ENCODE measurements at places on chromosomes 4 and X.
A peak's percentile ranks its signal among the peaks of the same experiment; 100 is the strongest.

GRCh38 chr4:7929118-7929951 lies 10.3 kb downstream of the AFAP1 start:
- no peak for DNase-seq

- DNase-seq = no peak
Observed at GRCh38 chr4:153781717-153782416, 7.0 kb downstream of the SFRP2 start.

- no peak for DNase-seq
Observed at GRCh38 chr4:159547645-159548308, 444.9 kb downstream of the RAPGEF2 start.

GRCh38 chr4:162241857-162242256 lies 78.1 kb upstream of the FSTL5 start:
- DNase-seq = no peak

- no peak for DNase-seq
Observed at GRCh38 chr4:85675076-85676049, 200.4 kb downstream of the ARHGAP24 start.

DNA sequence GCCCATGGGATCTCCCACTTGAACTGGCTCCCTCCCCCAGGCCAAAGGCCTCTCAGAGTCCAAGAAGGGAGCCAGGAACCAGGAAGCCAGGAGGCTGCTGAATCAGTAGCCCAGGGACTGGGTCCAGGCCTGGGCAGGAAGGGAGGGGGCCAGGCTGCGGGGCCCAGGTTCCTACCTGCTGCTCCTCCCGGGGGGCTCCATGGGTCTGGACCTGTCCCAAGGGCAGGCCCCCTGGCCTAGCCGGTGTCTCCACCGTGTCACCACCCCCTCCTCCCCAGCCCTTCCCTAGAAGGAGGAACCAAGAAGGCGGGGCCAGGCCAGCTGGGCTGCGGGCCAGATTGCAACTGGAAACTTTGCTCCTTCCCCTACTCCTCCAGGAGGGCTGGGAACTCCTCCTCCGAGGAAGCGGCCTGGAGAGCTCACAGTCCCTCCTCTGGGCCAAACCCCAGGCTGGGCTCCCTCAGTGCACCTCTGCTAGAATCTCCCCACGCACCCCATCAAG lies at the start of gene IQSEC2:
Gene IQSEC2 (minus strand): TSS at position 264 of the 502 bp plus-strand sequence.
- DNase-seq = no peak

DNA sequence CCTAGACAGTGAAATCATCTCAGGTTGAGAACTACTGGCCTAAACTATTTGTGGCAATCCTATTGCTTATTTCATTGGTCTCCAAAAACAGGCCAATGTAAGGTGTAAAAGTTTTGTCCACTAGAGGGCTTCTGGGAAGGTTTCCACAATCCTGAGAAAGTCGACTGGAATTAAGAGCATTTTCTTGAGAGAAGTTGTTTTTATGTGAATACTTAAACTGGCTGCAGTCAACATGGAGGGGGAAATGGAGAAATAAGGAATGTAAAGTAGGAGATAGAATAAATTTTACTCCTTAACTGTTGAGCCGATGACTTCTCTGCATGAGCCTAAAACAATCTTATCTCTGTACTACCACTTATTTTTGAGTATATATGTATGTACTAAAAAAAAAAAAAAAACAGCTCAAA lies 11.0 kb upstream of the EIF4E start:
- peak; percentile 40 for DNase-seq

DNA sequence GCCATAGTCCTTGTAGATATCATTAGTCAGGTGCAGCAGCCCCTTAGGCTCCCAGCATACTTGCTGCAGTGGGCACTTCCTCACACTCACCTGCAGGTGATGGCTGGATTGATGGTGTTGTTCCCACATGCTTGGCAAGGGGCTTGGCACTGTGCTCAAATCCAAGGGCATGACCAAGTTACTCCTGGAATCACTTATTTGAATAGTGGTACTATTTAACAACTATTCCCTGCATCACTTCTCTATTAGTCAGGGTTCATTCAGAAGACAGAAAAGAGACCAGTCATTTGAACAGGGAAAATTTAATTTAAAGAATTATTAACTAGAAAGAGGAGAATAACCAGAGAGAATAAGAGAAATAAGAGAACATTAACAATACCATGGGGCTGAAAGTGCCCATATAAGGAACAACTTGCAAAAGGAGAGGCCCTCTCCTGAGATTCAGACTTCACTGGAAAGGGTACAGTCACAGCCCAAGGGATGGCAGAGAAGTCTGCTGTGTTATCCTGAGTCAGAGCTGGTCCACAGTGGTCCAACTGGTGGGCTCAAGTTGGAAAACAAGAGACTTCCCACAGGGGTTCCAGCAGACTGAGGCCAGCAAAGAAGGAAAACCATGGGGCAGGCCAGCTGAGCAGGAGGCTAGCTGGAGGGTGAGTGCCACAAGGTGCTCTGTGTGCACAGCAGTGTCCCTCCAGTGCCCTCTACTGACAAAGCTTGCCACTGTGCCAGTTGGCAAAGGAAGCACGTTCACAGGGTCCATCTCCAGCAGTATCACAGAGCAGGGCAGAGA lies 9.8 kb downstream of the SPP1 start:
- DNase-seq = peak; percentile 35

DNA sequence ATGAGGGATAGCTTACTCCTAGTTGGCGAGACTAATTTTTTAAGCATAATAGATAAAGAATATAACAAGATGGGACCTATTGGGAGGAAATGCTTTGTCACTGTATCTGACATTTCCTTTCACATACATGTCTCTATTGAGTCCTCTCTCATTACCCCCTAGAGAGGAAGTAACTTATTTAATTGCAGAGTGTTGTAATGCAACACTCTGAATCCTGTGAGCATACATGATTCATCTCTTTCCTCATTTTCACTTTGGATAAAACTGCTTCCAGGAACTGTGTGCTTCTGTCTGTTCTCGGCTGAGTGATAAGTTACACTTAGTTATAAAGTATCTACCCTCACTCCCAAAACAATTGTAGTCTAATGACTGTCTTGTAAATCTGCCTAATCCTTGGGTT lies 266.1 kb upstream of the ANXA10 start:
- DNase-seq = no peak

DNA sequence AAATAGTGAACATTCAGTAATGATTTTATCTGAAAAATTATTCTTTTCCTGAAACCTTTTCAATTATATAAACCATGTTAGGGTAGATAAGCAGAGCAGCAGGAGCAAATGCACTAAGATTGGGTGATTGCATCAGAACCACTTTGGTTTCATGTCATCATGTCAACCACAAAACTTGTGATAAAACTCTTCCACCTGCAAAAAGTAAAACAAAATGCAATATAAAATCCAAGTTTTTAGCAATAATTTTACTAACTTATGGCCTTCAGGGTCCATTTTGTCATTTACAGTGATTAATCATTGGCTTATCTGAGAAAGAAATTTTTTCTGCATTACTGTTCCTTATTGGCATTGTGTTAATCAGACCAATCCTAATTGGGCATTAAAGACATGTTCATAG lies 42.4 kb downstream of the NHS start:
- DNase-seq = no peak

- DNase-seq = no peak
Observed at GRCh38 chr4:137032222-137032621, 500.1 kb downstream of the PCDH18 start.

DNA sequence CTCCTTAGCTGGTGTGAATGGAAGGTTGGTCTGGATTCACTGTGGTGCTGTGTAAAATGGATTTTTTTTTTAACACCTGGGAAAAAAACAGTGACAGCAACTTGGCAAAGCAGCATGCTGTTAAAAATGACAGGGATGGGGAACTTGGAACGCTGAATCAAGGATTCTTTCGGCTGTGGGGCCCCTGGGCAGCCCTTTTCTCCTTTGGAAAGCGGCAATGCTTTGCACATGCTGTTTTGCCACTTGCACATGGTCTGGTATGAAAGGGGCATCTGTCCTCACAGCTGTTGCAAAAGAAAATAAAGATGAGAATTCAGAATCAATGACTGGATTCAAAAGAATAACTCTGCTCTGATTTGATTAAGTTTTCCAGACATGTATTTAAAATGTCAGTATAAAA lies 10.7 kb upstream of the PIGA start:
- no peak for DNase-seq

GRCh38 chr4:2913168-2913567 lies 50.0 kb downstream of the NOP14 start:
- no peak for DNase-seq

DNA sequence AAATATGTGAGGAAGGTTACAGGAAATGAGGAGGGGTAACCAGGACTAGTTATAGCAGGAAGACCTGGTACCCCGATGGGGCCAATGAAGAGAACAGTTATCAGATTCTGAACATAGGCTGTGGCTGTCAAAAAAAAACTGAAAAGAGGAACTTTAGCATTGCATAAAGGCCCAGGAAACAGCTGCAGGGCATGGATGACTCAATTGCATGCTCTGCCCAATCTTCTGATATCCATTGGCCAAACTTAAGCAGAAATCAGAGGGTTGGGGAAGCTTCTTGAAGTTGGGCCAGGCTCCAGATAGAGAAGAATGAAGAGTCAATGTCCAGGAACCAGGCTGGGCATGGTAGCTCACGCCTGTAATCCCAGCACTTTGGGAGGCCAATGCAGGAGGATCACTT lies 1222.4 kb upstream of the PRKX start:
- no peak for DNase-seq

DNA sequence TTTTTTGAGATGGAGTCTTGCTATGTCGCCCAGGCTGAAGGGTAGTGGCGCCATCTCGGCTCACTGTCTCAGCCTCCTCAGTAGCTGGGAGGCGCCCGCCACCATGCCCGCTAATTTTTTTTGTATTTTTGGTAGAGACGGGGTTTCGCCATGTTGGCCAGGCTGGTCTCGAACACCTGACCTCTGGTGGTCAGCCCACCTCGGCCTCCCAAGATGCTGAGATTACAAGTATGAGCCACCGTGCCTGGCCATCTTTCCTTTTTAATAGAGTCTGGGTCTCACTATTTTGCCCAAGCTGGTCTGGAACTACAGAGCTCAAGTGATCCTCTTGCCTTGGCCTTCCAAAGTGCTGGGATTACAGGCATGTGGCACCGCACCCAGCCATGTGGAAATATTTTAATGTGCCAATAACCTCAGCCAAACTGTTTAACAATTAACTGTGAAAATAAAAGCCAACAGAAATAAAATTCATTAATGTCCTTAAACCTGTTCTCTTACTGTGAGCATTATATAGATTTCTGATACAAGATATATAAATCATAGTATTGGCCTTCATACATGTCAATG lies 16.3 kb downstream of the PDS5A start:
- no peak for DNase-seq

DNA sequence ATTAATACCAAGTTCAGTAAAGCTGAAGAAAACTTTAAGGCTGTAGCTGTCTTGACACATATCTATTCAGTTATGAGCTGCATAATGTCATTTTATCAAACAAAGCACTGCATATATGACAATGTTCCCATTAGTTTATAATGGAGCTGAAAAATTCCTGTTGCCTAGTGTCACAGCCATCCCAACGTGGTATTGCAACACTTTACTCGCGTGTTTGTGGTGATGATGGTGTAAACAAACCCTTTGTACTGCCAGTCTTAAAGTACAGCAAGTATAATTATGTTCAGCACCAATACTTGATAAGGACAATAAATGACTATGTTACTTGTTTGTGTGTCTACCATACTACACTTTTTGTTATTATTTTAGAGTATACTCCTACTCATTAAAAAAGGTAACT lies 1415.6 kb upstream of the PCDH7 start:
- DNase-seq = no peak

GRCh38 chrX:107325467-107325866 lies 119.1 kb downstream of the DNAAF6 start:
- DNase-seq = no peak

GRCh38 chr4:73067971-73068394 lies 1.5 kb downstream of the COX18 start:
- peak; percentile 10 for DNase-seq

- DNase-seq = no peak
Observed at GRCh38 chr4:110963662-110964280, 340.9 kb upstream of the PITX2 start.

DNA sequence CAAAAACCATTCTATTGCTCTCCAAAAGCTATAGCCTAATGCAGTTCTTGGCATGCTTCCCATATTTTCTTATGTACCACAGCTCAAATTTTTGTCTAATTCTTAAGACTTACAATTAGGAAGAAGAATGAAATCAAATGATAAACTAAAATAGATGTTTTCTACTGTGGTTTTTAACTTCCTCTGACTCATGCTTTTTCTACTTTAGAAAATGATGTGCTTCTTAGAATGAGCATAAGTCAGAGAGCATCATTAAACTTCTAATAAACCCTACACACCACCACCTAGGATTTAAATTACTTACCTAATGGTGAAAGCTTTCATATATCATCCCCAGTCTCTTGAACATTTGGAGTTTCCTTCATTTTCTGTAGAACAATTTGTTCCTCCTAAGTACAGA lies 217.0 kb upstream of the NDST3 start:
- DNase-seq = no peak

- DNase-seq = no peak
Observed at GRCh38 chr4:4323705-4324534, 33.9 kb downstream of the ZBTB49 start.

DNA sequence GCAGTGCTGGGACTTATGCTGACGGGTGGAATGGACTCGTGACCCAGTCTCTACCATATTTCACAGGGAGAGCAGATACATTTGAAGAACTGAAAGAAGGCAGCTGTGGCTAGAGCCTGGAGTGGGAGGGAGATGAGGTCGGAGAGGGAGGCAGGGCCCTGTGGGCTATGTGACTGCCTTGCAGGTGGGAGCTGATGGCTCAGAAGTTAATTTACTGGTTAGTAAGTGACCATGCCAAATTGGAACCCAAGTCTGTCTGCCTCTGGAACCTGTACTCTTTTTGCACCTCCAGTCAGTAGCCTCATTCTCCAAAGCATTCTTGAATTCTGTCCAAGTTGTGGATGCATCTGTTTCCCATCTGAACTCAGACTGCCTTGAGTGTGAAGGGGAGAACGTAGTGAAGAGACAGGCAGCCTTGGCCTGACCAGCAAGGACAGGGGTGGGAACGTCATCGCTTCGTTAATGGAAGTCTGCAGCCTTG lies 92.3 kb downstream of the REPS2 start:
- no peak for DNase-seq

All from CD4-positive, alpha-beta T cell treated with Interleukin-15 for 4 hours (primary cell).